Vagina (tissue), 2 donors: ENCODE measurements at places on chromosomes 1 and 21.

GRCh38 chr1:201710632-201711597 lies 118.0 kb upstream of the IPO9 start:
- no peak for DNase-seq

DNA sequence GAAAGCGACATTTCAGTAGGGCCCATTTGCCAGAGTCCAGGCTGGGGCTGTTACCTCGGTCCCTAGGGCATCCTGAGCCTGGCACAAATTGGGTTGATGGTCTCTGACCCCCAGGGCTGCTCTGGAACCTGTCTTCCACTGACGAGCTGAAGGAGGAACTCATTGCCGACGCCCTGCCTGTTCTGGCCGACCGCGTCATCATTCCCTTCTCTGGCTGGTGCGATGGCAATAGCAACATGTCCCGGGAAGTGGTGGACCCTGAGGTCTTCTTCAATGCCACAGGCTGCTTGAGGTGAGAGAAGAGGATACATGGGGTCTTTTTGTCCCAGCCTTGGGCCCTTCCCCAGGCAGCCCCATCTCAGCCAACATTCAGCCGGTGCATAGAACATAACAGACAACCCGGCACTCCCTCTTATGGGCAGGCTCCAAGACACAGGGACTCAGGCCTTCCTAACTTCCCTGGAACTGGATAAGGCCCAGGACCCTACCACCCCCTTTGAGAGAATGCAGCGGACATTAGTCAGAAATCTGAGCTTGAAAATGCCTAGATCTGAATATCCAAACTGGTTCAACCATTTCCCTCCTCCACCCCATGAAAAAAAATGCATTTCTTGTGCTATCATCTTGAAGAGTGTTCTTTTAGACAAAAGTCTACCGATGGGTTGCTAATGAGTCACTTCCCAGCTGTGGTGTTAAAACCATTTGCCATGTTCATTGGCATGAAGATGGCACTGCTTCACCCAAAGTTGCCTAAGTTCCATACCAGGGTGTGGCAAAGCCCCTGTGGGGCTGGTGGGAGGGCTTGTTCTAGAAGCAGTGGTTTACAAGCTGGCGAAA lies 35.4 kb downstream of the PKP1 start:
- no peak for DNase-seq

- DNase-seq: no peak
Measured at GRCh38 chr21:41706678-41707077, 60.2 kb downstream of the RIPK4 start.

DNA sequence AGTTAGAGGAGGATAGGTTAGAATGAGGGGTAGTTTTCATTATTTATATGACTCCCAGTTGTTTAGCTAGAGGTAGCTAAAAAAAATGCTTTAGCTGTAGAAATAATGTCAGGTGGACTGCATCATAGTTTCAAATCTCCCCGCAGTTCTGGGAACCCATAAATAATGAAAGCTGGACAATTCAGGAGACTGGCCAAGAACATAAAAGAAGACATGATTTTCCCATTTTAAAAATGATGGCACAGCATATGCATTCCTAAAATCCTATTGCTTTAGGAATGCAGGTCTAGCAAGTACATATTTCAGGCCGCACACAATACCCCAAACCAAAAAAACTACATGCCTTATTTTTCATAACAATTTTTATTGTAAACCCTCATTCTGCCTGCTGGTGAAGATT lies 143.3 kb downstream of the CTH start:
- DNase-seq: no peak

DNA sequence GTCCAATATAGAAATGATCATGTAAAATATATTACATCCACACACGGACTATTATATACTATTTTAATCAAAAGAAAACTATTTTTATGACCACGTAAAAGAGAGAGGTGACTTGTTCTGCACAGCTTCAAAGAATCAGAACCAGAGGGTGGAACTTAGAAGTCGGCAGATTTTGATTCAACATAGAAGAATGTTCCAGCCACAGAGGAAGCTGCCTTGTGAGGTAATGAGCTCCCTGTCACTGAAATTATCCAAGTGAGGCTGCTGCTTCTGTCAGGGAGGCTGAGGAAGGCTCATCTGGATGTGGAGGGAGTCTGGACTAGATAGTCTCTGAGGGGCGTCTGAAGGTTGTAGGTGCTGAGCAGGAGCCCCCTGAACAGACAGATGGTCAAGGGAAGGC lies 2.7 kb downstream of the PLEKHA6 start:
- DNase-seq: no peak

DNA sequence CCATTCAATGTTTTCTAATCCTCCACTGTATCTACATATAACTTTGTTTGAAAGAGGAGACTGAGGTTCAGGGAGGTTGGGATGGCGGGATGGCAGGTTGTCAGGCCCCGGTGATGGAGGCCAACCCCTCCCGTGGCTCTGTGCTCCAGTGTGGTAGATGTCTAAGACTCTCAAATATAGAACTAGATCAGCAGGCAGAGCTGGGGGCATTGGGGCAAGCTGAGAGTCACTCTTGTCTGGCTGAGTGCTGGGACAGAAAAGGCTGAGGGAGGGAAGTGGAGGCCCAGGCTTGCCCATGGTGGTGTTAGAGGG lies 1.7 kb downstream of the IL6R start:
- DNase-seq: no peak
